Epithelial cell of umbilical artery (primary cell): ENCODE measurements at places on chromosomes 11 and 22. TPM values are rescaled to one million over a fixed set of nuclear protein-coding genes. Genes with fewer than 3 reads are reported as not detected.

The MPZL2 gene
- 82.5 and 180 TPM in 2 replicates for total RNA-seq

The HEPACAM gene
- total RNA-seq, result not detected in 2 replicates

The MYEOV gene
- under 0.01 and 0.32 TPM in 2 replicates for total RNA-seq

The P2RX6 gene
- under 0.01 and 0.30 TPM in 2 replicates for total RNA-seq

The NLRP14 gene
- total RNA-seq, result under 0.01 and 0.15 TPM in 2 replicates

The MEI1 gene
- total RNA-seq, result 1.1 and 1.3 TPM in 2 replicates
